PC-3 (cell line): ENCODE measurements at places on chromosomes 1 and 21. TPM values are rescaled to one million over a fixed set of nuclear protein-coding genes. Genes with fewer than 3 reads are reported as not detected.

DNA sequence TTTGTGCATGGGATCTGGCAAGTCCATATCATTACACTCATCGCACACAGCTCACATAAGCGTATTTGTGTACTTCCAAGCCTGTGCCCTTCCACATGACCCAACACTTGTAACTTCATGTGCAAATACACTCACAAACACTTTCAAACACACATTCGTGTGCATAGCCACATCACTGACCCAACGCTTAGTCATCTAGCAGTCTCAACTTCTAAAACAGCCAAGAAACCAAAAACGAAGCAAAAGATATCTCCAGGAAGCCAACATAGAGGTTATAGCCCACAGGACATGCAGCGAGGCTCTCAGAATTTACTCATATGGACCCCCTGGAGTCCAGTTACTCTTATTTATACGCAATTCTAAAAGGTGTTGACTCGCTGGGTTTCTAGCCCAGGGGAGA lies 10.9 kb upstream of the GOLT1A start:
- peaks cover 39% of the 10 kb centered on the region for H3K4me1 ChIP-seq
- peaks cover 37% of the 10 kb centered on the region for H3K36me3 ChIP-seq
- no peak overlapping the region for H3K4me3 ChIP-seq
- H3K27ac ChIP-seq: peak overlapping the region; percentile 39
- no peaks in the 10 kb centered on the region for H3K27me3 ChIP-seq

- no peak for DNase-seq
- H3K4me3 ChIP-seq: no peak overlapping the region
- no peak overlapping the region for H3K27ac ChIP-seq
- peaks cover 13% of the 10 kb centered on the region; the same call in 1 of the 2 replicates for H3K36me3 ChIP-seq
These were observed 9.4 kb downstream of the IFNAR1 start for GRCh38 chr21:33334191-33334590.

DNA sequence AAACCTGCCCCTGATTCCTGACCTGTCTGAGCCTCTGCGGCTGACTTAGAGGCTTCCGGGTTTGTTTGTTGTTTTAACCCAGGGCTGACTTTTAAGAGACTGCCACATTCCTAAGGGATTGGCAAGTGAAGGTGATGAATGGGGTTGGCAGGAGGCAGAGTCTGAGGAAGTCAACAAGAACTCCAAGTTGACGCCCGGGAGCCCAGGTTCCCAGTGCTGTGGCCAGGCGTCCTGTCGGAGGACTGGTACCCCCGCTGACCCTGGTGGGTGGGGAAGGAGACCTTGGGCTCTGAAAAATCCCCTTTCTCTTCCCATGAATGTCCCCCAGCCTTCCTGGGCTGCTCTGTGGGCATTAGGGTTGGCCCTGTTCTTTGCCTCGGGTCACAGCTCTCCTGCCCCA lies 19.7 kb upstream of the EPS8L3 start:
- H3K27ac ChIP-seq: peak overlapping the region; percentile 38; the same call in 1 of the 2 replicates
- no peaks in the 10 kb centered on the region for H3K27me3 ChIP-seq
- peak; percentile 90 for DNase-seq
- no peaks in the 10 kb centered on the region for H3K36me3 ChIP-seq
- H3K4me3 ChIP-seq: no peak overlapping the region
- H3K4me1 ChIP-seq: peaks cover 48% of the 10 kb centered on the region

SAMD13 gene
- total RNA-seq: 1.1 and 2.2 TPM in 2 replicates

WLS gene
- 15.3 and 19.1 TPM in 2 replicates for total RNA-seq

GRCh38 chr21:39348355-39349210 lies at the start of gene HMGN1:
Gene HMGN1 (minus strand): TSS chr21:39349088. CDS start chr21:39348917, 171 bp downstream.
- no peaks in the 10 kb centered on the region for H3K27me3 ChIP-seq
- peaks cover 25% of the 10 kb centered on the region for H3K4me1 ChIP-seq
- peaks cover 38% of the 10 kb centered on the region for H3K36me3 ChIP-seq
- peak within 1 kb of the TSS; percentile 99 for H3K4me3 ChIP-seq
- H3K27ac ChIP-seq: peak within 1 kb of the TSS; percentile 85
